GM23338 (cell line): ENCODE measurements at places on chromosomes 6 and 20. TPM values are rescaled to one million over a fixed set of nuclear protein-coding genes. Genes with fewer than 3 reads are reported as not detected.

DNA sequence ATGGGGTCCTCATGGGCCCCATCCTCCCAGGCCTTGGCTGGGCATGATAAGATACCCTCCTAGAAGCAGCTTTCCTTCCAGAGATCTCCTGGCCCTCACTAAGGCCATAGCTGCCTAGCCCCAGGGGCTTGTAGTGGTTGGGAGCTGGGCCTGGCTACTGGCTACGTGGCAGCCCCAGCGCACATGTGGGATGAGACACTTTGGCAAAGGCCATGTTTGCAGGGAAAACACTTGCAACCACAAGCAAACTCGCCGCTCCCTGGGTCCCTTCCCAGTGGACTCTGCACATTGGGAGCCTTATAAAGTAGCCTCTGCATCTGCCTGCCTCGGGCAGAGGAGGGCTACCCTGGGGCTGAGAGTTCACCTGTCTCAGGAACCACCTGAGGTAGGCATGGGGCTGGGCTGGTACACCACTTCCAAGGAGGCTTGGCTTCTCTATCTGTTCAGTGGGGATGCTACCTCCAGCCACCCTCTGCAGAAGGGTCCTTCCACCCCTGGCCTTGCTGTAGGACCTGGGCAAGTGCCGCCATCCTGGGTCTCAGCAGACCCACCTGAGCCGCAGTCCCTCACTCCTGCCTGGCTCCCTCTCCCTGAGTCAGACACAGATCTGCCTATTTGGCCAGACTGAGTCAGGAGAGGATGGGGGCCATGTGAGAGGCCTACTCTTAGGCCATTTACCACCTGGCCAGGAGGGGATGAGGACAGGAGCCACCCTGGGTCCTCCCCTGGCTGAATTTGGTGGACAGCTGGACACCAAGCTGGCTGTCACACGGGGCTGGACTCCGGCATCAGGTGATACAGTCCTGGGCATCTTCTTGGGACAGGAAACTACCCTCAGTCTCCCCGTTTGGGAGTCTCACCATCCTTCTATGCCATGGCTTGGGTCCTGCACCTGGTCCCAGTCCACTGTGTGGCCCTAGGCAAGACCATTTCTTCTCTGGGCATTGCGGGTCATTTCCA lies at the start of gene BPIFB2:
Gene BPIFB2 (plus strand): TSS at position 329 of the 960 bp plus-strand sequence. CDS start 871 bp downstream, outside the sequence.
- no peak for DNase-seq

DNA sequence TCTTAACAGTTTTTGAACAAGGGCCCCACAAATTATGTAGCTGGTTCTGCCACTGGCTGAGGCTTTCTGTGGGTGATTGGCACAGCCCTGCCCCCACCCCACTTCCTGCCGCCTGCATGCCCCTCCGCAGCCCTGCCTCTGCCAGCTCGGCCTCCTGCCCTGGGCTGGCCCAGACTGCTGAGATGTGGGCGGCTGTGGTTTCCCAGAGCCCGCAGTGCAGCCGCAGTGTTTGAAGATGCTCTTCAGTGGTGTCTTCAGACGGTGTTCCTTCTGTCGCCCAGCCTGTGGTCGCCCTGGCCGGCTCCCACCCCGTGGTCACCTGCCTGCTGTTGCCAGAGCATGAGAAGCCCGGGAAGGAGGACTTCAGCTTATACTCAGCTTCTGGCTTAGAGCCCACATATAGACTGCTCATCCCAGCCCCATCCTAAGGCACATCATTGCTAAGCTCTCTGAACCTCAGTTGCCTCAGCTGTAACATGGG lies 154.3 kb downstream of the VEGFA start:
- DNase-seq: no peak

- DNase-seq: no peak
Measured at GRCh38 chr6:15399641-15400470, 154.0 kb downstream of the JARID2 start.

DNA sequence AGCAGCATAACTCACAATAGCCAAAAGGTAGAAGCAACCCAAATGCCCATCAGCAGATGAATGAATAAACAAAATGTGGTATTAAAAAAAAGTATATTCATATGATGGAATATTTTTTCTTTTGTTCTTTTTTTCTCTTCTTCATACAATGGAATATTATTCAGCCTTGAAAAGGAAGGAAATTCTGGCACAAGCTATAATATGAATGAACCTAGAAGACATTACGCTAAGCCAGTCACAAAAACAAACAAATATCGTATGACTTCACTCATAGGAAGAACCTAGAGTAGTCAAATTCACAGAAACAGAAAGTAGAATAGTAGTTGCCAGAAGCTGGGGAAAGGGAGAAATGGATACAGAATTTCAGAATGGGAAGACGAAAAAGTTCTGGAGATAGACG lies 63.7 kb downstream of the RBL1 start:
- no peak for DNase-seq

DNA sequence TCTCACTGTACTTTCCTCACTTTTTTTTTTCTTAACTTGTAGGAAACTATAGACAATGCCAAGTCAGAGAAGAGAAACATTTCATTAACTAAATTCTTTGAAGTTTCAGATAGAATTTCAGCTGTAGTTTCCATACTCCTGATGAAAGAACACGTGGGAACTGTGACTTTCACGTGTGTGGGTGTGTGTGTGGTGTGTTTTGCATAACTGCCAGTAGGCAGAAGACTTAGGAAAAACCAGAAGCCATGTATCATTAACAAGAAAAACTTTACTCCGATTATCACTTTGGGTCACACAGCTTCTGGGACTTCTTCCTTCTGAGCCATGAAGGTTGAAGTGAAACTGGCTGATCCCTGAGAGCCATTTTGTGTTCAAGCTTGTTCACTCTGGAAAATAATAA lies 483.3 kb downstream of the TFAP2B start:
- DNase-seq: no peak

- no peak for DNase-seq
Measured at GRCh38 chr20:44143936-44144335, 43.1 kb downstream of the JPH2 start.

DNA sequence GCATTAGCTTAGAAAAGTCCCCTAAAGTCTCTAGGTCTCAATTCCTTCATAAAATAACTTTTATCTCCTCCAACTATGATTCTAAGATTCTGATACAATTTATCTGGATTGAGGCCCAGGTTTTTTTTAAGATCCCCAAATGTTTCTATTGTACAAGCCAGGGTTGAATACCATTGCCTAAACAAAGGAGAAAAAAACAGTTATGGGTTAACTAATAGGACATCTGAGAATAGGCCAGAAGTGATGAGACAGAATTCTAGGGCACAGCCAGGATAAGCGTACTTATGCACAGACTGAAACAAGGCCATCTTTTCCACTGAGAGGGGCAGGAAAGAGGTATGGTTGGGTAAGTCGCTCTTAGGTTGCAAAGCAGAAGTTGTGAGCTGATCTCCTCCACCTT lies 26.4 kb downstream of the EPB41L2 start:
- no peak for DNase-seq

DNA sequence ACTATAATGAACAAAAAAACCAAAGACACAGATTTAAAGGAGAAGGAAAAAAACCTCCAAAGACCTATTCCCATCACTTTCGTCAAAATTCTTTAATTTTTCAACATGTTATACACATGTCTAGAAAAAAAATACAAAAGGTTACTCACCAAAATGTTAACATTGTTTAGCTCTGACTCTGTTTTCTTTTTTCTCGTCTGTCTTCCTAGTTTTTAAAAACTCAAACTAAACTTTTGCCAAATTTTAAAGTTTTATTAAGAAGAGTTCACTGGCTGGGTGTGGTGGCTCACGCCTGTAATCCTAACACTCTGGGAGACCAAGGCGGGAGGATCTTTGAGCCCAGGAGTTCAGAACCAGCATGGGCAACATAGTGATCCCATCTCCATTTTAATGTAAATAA lies 10.8 kb downstream of the MCUR1 start:
- DNase-seq: no peak

- no peak for DNase-seq
Measured at GRCh38 chr20:36331209-36331608, 25.1 kb downstream of the DLGAP4 start.

GRCh38 chr6:95693108-95693507 lies 115.8 kb downstream of the MANEA start:
- DNase-seq: peak; percentile 38

Gene MICB
- total RNA-seq: 20.8 and 23.8 TPM in 2 replicates

Gene LST1
- total RNA-seq: not detected in 2 replicates

Gene RTF2
- total RNA-seq: 28.2 and 41.1 TPM in 2 replicates

Gene BPIFB4
- not detected in 2 replicates for total RNA-seq

Gene SIM1
- 0.23 and 0.49 TPM in 2 replicates for total RNA-seq

Gene TSBP1
- total RNA-seq: not detected in 2 replicates
